ENCODE measurements at places on chromosomes 5 and 9.

- DNase-seq, result no peak
These were observed 585.3 kb upstream of the TLE4 start for GRCh38 chr9:78986446-78986845.

GRCh38 chr5:72256536-72256935, 63.5 kb downstream of the MRPS27 start:
- no peak for DNase-seq

DNA sequence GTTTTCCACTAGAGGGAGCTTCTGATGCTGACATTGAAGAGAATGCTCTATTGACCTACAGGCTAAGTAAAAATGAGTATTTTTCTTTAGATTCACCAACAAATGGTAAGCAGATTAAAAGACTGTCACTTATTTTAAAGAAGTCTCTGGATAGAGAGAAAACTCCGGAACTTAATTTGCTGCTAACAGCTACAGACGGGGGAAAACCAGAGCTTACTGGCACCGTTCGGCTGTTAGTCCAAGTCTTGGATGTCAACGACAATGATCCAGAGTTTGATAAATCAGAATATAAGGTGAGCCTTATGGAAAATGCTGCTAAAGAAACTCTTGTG, 764 bp downstream of the PCDHA11 start:
- DNase-seq, result peak; percentile 19

GRCh38 chr9:5843794-5844471, 11.0 kb upstream of the ERMP1 start:
- no peak for DNase-seq

DNA sequence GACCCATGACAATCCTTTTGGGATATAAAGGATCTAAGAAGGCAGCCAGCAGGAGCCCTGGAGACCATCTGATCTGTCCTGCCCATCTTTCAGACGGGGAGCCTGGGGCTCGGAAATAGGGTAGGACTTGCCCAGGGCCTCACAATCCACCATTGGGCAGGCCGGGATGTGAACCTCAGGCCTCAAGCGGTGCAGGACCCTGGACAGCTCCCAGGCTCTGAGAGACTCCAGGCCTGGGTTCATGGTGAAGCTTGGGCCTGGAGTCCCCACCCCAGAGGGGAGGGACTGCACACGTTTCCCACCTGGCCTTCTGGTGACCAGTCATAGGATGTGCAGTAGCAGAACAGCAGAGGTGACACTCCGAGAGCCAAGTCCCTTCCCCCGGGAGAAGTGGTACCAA, 36.6 kb upstream of the RAPGEF1 start:
- DNase-seq, result peak; percentile 40

- DNase-seq, result no peak
These were observed 3.6 kb downstream of the PSMD5 start for GRCh38 chr9:120839146-120839545.

- DNase-seq, result no peak
These were observed 57.0 kb downstream of the CXXC5 start for GRCh38 chr5:139705191-139705590.

DNA sequence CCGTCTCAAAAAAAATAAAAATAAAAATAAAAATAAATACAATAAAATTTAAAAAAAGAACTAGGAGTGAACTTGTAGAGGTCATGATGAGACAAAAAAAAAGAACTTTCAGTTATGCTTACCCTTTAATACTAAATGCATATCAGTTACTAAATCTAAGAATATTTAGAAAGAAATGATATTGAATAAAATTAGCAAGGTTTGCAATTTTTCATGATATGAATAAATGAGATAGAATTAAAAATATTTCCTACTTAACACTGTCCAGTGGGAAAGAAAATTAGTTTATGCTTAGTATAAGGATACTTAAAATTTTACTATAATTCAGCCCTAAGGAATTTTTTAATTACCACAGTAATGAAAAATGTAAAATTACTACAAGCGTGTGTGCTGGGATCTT, 132.4 kb downstream of the TLE1 start:
- DNase-seq, result no peak

- DNase-seq, result no peak
These were observed 699.4 kb downstream of the PTPRD start for GRCh38 chr9:9913276-9913832.

DNA sequence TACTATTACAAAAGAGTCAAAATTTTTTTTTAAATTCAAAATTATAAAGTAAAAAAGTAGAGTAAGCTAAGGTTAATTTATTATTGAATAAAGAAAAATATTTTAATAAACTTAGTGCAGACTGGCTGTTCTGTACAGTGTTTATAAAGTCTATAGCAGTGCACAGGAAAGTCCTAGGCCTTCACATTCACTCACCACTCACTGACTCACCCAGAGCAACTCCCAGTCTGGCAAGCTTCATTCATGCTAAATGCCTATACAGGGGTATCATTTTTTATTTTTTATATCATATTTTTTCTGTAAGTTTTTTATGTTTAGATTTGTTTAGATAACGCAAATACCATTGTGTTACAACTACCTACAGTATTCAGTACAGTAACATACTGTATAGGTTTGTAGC, 700.7 kb upstream of the GRAMD2B start:
- DNase-seq, result peak; percentile 17

DNA sequence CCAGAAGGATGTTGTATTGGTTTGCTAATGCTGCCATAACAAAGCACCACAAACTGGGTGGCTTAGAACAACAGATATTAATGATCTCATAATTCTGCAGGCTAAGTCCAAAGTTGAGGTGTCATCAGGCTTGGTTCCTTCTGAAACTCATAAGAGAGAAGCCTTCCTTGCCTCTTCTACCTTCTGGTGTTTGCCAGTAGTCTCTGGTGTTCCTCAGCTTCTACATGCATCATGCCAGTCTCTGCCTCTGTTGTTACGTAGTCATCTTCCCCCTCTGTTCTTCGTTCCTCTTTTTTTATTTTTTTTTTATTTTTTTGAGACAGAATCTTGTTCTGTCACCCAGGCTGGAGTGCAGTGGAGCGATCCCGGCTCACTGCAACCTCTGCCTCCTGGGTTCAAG, 61.8 kb downstream of the LRRC70 start:
- no peak for DNase-seq

DNA sequence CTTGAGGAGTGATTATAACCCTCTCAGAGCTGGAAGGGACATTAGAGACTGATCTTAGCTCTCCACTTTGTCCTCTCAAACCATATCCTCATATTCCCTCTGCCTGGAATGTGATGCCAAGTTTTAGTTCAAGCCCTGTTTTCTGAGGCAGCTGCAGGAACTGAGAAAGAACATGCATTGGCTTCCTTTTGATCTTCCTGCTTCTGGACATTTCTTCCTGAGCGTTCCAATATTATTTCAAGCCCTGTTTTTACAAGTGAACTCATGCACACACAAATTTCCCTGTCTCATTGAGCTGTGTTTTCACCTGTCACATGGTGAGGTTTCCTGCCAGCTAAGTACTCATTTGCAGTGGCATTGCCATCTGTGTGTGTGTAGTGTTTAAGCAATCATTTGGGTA, 17.0 kb downstream of the FOCAD start:
- no peak for DNase-seq

GRCh38 chr5:143170104-143170503, 233.4 kb downstream of the NR3C1 start:
- DNase-seq, result no peak

- DNase-seq, result no peak
These were observed 32.1 kb upstream of the LMNB1 start for GRCh38 chr5:126744836-126745235.

GRCh38 chr5:176578391-176578808, 29.3 kb downstream of the CDHR2 start:
- peak; percentile 37 for DNase-seq

DNA sequence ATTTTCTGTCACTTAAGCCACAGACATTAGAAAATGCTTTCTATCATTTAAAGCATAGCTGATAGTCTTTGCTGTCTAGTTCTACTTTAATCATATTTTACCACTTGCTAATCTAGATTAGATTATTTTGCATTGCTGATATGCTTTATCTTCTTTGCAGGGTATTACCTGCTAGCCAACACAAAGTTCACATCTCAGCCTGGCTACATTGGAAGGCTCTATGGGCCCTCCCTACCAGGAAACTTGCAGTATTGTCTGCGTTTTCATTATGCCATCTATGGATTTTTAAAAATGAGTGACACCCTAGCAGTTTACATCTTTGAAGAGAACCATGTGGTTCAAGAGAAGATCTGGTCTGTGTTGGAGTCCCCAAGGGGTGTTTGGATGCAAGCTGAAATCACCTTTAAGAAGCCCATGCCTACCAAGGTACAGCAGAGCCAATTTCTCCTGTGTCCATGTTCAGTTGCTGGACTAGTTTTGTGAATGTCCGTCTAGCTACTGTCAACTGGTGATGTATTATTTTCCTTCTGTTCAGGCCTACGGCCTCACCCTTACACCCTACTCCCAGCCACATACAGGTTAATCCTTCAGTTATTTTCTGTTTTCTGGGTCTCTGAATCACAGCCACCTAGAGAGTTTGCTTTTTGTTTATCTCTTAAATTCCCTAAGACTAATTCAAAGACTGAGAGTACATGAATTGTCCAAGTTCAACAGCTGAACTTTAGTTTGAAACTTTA, 99.9 kb downstream of the MAMDC2 start:
- no peak for DNase-seq

DNA sequence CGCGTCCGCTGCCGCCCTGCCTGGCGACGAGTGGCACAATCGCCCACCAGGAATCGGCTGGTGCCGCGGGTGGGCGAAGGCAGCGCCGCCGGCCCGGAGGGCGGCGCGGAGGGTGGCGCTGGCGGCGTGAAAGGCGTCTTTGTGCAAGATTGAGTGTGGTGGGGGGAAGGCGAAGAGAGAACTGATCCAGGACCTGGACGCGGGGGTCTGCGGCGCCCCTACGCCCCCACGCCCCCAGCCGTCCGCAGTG, 4.6 kb upstream of the RGMB start:
- DNase-seq, result no peak

Data from fibroblast of mammary gland (primary cell).